Stimulated activated CD8-positive, alpha-beta memory T cell treated with anti-CD3 and anti-CD28 coated beads, Interleukin-15, amount 100 ng/mL, for 4 hours (primary cell): ENCODE measurements at places on chromosomes 7 and 10.

DNA sequence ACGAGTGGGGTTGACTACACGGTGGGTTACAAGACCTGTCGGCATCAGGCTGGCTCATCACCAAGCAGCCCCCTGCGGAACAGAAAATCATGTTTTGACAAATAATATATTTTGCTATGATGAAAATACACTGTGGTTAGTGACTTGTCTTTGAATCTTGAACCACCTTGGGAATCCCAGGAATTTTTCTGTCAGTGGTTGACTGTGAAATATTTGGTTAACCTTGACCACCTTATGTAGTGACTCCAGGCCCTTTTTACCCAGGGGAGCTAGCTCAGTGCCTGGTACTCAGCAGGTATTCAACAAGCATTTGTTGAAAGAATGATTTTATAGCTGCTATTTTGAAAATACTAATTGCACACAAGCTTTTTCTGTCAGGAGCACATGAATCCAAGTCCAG is 406.0 kb downstream of the PHF14 start:
- no peak for DNase-seq

DNA sequence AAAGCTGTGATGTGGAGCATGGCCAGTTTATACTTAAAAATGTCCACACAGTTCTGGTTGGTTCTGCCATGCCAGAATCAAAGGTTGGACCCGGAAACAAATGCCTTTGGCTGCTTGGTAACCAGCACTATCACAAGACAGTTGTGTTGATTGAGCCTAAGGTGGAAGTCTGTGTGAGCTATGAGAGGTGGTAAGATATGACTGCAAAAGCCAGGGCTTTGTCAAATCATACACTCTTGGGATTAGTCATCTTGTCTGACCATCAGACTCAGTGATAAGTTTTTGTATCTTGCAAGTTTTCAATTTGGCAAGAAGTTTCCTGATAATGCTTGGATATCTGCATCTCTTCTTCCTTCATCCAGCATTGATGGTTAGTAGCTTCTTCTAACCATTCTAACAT is 35.5 kb downstream of the GPR141 start:
- no peak for DNase-seq

- DNase-seq: no peak
Measured at GRCh38 chr10:51224671-51225161, 150.4 kb downstream of the PRKG1 start.

DNA sequence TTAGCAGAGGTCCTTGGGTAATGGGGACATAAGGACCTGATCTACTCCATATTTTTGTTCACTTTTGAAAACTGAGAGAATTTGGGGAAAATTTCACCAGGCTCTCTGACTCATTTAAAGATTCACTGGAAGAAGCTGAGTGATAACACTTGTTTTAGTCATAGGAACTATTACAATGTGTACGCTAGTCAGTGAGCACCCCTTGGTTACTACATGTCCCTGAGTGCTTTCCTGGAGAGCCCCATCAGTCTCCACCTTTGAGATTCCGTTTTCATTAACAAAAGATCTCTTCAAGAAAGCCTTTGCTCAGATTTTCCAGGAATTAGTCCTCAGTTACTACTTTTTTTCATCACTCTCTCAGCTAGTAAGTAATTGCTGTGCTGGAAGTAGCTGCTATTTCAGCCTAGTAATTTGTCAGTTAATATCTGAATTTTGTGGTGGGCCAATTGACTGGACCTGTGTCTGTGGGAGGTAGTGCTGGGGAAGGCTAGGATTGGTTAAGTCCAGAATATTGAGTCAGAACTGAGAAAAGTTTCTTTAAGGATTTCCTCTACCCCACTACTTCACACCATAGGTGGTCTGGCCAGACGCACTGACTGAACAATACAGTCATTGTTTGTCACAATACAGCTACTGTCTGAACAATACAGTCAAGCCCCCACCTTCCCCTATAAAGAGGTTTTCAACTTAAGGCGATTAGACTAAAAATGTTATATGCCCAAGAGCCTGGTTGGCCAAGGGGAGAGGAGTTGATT is 235.0 kb downstream of the CCDC7 start:
- no peak for DNase-seq

DNA sequence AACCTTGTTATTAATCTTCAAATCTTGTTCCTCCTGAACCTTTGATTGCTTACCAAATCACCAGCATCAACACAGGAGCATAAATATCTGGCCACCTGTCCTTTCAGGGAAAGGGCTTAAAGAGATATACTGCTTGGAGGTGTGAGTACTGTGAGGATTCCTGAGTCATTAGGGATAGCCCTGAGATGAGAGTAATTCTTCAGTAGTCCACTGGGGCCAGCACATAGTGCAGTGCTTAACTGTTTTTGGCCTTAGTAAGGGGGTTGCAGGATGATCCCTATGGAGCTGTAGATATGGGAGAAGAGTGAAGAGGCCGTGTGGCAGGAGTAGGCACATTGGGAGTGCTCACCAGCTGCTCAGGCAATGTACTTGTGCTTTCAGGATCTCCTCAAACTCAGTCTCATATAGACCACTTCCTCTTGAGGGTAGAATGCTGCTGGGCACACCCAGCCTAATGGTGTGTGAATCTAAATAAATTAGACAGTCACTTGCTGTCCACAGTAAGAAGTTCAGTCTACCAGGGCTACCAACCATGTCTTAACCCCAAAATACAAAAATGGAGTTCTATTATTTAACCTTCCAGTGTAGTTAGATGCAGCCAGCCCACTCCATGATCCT is 26.5 kb upstream of the GPR141 start:
- no peak for DNase-seq

DNA sequence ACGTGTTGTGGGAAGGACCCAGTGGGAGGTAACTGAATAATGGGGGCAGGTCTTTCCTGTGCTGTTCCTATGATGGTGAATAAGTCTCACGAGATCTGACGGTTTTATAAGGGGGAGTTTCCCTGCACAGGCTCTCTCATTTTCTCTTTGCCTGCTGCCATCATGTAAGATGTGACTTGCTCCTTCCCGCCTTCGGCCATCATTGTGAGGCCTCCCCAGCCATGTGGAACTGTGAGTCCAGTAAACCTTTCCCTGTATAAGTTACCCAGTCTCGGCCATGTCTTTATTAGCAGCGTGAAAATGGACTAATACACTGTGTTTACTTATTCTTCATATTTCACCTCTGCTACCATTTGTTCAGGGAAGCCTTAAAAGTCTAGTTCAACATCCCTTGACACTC is 2.2 kb upstream of the DNAAF5 start:
- no peak for DNase-seq

DNA sequence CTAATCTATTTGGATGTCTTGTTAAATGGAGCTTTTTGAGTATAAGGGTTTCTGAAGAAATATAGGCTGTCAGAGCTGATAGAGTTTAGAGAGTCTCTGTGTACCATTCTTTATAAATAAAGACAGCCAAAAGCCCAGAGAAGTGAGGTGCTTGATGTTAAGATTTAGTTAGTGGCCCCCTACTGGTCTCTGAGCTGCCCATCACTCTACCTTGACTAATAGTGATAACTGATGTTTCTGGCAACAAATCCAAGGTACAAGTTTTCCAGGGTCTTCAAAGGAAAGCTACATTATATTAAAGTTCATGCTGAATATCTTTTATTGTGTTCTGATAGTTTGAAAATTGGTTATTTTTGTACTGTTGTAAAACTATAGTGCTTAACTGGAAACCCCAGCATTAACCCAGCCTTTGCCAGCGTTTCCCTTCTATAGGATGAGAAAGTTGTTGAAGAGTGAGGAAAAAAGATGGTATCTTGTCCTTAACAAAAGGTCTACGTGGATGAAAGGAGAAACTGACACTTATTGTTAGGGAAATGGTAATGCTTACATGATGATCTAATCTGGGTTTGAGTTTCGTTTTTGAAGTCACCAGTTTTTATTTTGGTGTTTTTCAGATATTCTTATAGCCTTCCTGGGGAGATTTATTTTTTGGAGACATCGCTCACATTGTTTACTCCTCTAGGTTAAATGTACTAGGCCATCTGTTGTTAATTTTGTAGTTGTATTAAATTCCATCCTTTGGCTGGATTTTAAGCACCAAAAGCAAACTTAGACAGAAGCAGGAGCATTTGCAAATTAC is 79.0 kb downstream of the AUTS2 start:
- no peak for DNase-seq

- DNase-seq: no peak
Measured at GRCh38 chr7:158463317-158463716, 124.3 kb downstream of the PTPRN2 start.

DNA sequence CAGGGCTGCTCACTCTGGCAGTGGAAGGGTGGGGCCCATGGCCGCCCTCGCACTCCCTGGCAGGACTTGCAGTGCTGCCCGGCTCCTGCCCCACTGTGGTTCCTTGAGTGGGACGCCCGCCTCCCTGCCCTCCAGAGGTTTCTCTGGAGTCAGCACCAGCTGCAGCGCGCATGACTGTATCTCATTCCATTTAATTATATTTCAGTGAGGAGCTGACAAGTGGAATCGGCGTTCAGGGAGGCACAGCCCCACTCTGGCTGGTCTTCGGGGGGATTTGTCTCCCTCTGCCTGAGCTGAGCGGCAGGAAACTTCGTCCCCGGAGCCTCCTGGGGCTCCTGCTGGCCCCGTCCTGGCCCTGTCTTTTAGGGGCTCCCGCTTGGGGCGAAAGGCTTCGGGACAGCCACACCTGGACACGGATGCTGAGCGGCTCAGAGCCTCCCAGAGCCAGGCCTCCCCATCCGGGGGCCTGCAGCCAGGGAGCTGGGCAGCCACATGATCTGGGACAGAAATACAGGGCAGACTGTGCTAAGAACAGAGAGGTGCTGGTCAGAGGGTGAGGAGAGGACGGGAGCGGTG is 75.3 kb upstream of the NKX6-2 start:
- no peak for DNase-seq

DNA sequence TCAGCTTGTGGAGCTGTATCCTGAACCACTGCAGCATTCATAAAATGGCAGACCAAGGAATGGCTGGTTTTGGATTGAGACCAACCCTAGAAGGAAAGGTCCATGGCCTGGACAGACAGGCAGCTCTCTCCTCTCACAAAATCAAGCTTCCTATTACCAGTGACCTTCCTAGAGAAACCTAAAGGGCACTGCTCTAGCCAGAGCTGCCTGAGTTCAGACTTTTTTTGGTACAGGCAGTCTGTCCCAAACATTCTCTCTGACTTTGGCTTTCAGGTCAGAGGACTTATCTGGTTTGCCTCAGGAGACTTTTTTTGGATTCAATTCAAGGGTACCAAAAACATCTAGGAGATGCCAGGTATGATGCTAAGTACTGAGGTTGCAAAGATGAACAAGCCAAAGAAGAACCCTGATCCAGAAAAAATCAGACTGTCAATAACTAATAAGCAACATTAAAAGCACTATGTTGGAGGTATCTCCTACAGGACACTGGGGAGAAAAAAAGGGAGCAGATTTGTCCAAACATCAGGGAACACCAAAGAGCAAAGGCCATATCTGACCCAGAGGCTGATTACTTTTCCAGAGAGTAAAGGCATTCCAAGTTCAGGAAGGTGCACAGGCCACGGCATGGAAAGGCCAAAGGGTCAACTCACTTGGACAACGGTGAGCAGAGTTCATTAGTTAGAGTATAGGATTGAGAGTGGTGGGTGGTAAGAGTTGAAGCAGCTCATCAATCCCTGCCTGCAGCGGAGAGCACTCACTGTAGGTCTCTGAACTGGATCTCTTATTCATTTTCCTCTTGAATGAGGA is 169.0 kb downstream of the CPEB3 start:
- DNase-seq: no peak

GRCh38 chr7:40175725-40176510 is 41.1 kb downstream of the SUGCT start:
- no peak for DNase-seq

DNA sequence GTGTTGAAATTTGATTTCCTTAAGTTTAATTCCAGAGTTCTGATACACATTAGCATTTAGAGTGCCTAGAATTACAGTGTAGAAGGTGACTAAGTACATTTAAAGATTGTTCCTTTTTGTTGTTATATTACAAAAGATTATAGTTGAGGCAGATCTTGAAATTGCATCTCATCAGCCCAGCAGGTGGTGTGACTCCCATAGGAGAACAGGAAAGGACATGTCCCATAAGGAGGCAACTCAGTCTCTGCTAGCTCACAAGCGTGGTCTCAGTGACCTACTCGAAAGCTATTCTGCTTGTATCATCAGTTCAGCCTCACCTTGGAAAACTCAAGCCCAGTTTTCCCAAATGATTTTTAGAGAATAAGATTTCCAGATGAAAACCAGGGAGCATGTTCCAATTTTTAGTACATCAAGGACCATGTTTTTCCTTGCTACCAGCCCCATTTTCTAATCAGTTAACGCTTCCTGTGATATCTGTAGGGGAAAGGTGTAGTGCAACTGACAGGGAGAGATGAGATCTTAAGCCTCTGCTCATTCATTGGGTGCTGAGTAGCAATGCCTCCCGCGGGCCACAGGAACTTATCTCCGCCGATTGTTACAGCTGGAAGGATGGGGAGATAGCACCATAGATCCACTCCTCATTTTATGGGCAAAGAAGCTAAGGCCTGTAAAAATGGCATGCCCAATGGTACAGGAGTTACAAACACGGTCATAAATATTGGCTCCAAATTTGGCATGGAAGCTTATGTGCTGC is 1.1 kb upstream of the GNAI1 start:
- DNase-seq: no peak

DNA sequence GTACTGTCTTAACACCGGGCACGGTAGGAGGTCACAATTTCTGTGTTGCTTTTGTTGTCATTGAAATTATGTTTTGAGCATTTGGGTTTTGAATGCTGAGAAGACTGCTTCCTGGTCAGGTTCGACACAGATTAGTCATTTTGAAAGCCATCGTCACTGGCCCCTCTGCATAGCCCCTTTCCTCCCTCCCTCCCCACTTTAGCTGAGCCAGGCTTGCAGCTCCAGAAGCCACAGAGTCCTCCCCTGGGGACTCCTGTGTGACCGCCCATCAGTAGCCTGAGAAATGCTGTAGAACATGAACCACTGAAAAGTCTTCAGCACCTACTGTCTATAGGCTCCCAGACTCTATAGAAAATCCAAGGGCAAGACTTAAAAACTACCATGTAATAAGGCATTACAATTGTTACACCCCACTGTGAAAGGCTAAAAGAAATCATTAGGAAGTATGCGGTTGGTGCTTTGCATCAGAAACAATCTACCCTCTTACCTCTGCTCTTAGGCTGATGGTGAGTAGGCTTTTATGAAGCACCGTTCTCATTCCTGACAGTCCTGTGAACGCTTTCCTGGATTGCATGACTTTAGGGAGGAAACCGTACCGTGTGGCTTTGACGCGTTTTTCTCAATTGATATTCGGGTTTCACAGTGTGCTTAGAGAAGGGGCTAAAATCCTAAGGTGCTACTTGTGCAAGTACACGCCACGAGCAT is 24.8 kb downstream of the JCAD start:
- no peak for DNase-seq

DNA sequence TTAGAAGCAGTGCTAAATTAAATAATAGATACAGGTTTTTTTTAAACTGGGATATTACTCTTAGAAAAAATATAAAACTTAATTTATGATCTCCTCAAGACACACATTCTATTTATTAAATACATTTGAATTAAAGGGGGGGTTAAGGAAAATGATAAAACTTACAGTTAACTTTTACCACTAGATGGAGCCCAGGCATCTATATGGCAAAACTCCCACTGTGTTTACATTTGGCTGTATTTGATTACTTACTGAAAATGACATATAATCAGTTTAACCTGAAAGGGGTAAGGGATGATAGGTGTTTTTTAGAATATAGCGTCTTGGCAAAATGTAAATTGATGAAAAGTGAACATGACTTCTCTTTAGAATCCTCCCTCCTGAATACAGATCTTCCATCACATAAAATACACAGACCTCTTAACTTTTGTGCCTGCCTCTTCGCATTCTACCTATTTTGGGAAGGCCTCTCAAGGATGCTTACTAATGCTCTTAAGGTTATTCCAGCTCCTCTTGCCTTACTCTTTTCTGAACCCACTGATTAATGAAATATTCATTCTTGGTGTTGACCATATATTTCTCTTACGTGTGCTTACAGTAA is 235.7 kb downstream of the AGMO start:
- no peak for DNase-seq
